ENCODE measurements at places on chromosomes 3 and 15.

GRCh38 chr3:129975705-129976048, 1.2 kb downstream of the TRH start:
- no peak for DNase-seq

- no peak for DNase-seq
Measured at GRCh38 chr3:67715971-67716370, 61.6 kb upstream of the SUCLG2 start.

DNA sequence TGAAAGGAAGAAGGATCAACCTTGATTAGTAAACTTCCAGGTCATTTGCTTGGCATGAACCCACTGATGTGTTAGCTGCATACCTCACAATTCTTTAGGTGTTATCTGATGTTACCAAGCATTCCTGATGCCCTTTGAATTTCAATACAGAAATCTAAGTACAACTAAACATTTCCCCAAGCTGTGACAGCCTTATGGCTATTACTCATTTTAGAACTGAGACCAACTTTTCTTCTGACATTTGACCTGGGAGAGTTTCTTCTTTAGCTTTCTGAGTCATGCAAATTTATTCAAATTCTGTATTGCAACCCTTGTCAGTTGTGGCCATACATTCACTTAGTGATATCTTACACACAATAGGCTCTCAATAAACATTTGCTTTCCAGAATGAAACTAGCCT, 124.3 kb downstream of the TIGIT start:
- no peak for DNase-seq

DNA sequence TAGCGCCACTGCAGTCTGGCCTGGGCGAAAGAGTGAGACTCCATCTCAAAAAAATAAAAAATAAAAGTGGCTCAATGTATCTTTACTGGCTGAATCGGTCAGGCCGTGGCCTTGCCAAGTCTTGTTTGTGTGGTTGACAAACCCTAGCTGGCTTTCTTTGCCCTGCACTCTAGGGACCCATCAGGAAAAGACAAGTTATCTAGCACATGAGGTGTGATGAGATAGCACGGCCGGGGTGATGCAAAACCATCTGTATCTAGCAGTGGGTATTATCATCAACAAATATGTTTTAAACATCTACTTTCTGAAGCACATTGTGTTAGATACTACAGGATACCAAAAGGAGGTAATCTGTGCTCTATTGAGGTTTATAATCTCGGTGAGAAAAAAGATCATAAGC, 3.9 kb upstream of the DPP8 start:
- no peak for DNase-seq

- DNase-seq = no peak
Measured at GRCh38 chr3:185250247-185250646, 3.6 kb downstream of the EHHADH start.
